A549 treated with RU486 at 1 μM for 4 hours (cell line): ENCODE measurements at places on chromosomes 16 and 17. TPM values are rescaled to one million over a fixed set of nuclear protein-coding genes. Genes with fewer than 3 reads are reported as not detected.

The MEIOB gene
- total RNA-seq = 1.4 to 3.0 TPM (median 2.0 TPM) in 5 replicates

The KCNH6 gene
- 0.02 TPM in 1 of 5 replicates, not detected in the others for total RNA-seq

The NLRC3 gene
- total RNA-seq = 0.01 TPM in 1 of 5 replicates, not detected in the others

The MYL4 gene
- total RNA-seq = 0.17 TPM in 1 of 5 replicates, not detected in the others

The OTOP2 gene
- 0.07 to 0.11 TPM in 2 of 5 replicates, not detected in the others for total RNA-seq

The CASKIN2 gene
- total RNA-seq = 7.5 to 12.7 TPM (median 9.3 TPM) in 5 replicates

The PKD1 gene
- total RNA-seq = 37.4 to 56.1 TPM (median 48.8 TPM) in 5 replicates

The CLEC3A gene
- not detected in 5 replicates for total RNA-seq

The WBP2 gene
- total RNA-seq = 88.0 to 99.5 TPM (median 93.9 TPM) in 5 replicates

The NPIPB13 gene
- 0.81 to 4.3 TPM (median 2.6 TPM) in 5 replicates for total RNA-seq

The CHST6 gene
- 0.10 to 0.32 TPM (median 0.14 TPM) in 5 replicates for total RNA-seq

The C17orf78 gene
- total RNA-seq = not detected in 5 replicates

The ACADVL gene
- 373 to 531 TPM (median 506 TPM) in 5 replicates for total RNA-seq

The ACSM5 gene
- not detected in 5 replicates for total RNA-seq

The TBC1D3D gene
- total RNA-seq = 0.11 to 0.13 TPM in 2 of 5 replicates, not detected in the others

The SPATA32 gene
- total RNA-seq = 0.09 to 0.31 TPM (median 0.13 TPM) in 5 replicates

The P2RX1 gene
- 0.07 TPM in 1 of 5 replicates, not detected in the others for total RNA-seq

The TMIGD1 gene
- total RNA-seq = not detected in 5 replicates

The SEPTIN12 gene
- total RNA-seq = not detected in 5 replicates

The BRIP1 gene
- total RNA-seq = 1.8 to 4.6 TPM (median 4.3 TPM) in 5 replicates

The MTMR4 gene
- 5.8 to 8.9 TPM (median 8.7 TPM) in 5 replicates for total RNA-seq

The HOXB13 gene
- total RNA-seq = 1.6 to 2.4 TPM (median 2.2 TPM) in 5 replicates

The CCDC57 gene
- 16.0 to 26.7 TPM (median 25.6 TPM) in 5 replicates for total RNA-seq

The RASD1 gene
- total RNA-seq = 0.63 to 1.1 TPM (median 0.89 TPM) in 5 replicates

The AMDHD2 gene
- total RNA-seq = 12.5 to 27.5 TPM (median 23.9 TPM) in 5 replicates

The CD68 gene
- total RNA-seq = 31.7 to 44.5 TPM (median 39.7 TPM) in 5 replicates

The KCNAB3 gene
- 1.5 to 3.4 TPM (median 2.9 TPM) in 5 replicates for total RNA-seq

The KRT34 gene
- total RNA-seq = 0.25 to 0.43 TPM (median 0.30 TPM) in 5 replicates

The EVPLL gene
- total RNA-seq = 0.06 TPM in 1 of 5 replicates, not detected in the others
